ENCODE measurements at places on chromosomes 5 and 9.

GRCh38 chr5:171711571-171711970, 74.0 kb upstream of the SMIM23 start:
- no peak for DNase-seq

- no peak for DNase-seq
Observed at GRCh38 chr5:38755181-38755580, 90.6 kb upstream of the OSMR start.

DNA sequence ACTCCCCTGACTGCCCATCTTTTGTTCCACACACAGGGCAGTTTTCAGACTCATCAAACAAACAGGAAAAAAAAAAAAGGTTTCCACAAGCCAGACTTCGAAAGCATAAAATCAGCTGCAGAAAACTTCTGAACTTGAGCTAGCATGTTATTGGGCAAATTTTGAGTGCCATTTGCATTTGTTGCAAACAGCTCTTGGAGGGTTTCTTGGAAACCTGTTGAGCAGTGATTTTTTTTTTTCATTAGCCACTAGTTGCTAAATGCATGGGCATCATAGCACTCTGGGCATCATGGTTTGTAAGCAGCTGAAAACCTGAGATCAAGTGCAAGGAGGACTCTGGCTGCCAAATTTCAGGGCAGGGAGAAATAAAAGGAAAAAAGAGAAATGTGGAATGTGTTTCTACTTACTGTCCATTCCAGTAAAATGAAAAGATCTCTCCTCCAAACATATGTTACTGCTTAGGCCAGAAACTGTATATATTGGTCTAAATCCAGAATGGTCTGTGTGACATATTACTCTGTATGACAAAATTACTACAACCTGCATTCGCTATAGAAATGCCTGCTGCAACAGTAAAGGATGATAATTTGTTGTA, 85.2 kb upstream of the SMIM23 start:
- DNase-seq: no peak

DNA sequence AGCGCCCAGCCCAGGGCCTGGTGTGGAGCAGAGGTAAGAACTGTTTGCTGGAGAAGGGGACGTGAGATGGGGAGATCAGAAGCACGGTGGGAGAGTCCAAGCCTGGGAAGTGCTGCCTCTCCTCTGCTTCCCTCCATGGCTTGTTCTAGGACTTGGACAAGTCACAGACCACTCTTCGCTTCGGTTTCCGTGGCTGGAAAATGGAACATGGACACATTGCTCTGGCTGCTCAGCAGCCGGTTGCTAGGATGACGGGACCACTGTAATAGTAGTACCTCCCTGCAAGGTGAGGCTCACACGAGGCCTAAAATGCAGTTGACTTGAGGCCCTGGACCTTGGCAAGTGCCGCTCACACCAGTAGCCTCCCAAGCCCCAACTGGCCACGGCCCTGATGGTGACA, 175.8 kb upstream of the FSTL4 start:
- no peak for DNase-seq

- no peak for DNase-seq
Observed at GRCh38 chr5:174818430-174818829, 94.0 kb downstream of the MSX2 start.

DNA sequence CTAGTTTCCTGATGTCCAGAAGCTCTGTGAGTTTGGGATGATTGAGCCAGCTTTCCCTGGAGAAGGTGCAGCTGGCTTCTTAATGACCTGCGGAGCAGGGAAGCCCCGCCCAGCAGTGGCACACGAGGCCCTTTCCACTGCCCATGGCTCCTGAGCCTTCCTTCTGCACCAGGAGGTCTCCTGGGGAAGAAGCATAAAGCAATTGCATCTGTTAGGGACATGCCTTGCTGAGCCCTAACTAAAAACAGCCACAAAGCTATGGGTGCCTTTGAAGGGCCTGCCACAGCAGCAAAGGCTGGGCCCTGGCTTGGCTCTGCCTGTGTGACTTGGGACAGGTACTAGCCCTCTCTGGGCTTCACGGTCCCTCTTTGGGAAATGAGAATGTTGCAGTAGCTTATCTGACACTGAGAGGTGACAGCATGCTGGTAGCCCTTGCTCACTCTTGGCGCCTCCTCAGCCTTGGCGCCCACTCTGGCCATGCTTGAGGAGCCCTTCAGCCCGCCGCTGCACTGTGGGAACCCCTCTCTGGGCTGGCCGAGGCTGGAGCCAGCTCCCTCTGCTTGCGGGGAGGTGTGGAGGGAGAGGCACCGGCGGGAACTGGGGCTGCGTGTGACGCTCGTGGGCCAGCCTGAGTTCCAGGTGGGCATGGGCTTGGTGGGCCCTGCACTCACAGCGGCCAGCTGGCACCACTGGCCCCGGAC, 218.4 kb downstream of the FSTL4 start:
- DNase-seq: no peak

GRCh38 chr5:178375348-178375747, 142.7 kb upstream of the PHYKPL start:
- no peak for DNase-seq

- DNase-seq: no peak
Observed at GRCh38 chr9:105295201-105295550, 50.7 kb downstream of the SLC44A1 start.

- peak; percentile 3 for DNase-seq
Observed at GRCh38 chr5:179231309-179231708, 114.0 kb downstream of the ADAMTS2 start.

GRCh38 chr9:18007621-18008020, 428.8 kb downstream of the SH3GL2 start:
- no peak for DNase-seq

GRCh38 chr5:119333421-119333851, 22.4 kb upstream of the TNFAIP8 start:
- no peak for DNase-seq

- DNase-seq: no peak
Observed at GRCh38 chr9:107699231-107699630, 209.7 kb upstream of the KLF4 start.

GRCh38 chr5:40571729-40572128, 108.0 kb upstream of the PTGER4 start:
- no peak for DNase-seq

DNA sequence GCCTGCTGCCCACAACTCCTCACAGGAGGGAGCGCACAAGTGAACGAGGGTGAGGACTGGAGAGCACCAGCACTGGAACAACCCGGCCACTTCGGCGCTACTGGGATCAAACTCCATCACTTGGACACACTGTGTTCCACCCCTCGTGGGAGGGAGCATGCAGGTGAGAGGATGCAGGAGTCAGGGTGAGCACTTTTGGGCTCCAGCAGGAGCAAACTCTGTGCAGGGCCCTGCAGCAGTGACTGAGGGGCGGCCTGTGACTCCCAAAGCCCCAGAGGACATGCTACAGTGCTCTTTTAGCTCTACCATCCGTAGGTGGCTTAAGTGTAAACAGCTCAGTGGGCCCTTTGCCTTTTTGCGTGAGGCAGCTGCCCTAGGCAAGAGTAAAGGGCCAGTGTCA, 4.4 kb upstream of the MOCS2 start:
- no peak for DNase-seq

- DNase-seq: no peak
Observed at GRCh38 chr5:136269973-136270372, 77.0 kb upstream of the SMIM32 start.

DNA sequence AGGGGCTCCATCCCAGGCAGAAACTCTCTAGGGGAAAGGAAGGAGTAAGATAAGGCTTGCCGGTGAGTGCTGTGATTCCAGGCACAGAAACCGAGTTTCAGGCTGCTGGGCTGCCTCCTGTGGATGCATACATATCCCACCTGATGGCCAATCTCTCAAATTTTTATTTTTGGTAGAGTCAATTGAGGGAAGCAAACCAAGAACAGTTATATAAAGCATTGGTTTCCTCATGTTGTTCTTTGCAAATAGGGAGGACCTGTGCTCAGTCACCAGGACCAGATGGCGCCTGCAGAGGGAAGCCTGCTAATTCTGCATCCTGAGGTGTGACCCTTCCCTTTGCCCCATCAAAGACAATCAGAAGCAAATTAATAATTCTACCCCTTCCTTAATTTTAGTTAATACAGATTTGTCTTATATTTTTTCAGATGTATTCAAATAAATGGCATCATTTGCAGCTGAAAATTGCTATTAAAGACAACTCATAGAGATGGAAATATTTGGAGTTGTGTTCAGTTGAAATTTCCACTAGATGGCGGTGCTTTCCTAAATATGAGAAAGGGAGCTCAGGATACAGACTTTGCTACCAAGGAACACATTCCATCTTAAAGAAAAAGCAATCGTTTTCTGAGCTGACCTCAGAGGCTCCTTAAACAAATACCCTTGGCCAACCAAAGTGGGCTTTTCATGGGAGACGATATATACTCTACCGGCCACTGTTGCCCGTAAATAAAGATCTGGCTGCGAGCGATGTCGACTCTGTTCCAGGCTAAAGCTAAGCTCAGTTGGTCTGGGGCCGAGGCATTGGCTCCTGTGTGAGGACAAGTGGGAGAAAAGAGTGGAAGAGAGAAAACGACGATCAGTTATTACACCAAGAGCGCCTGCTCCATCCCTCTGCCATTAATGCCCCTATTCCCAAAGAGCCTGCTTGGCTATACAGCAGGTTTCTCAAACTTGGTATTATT, 225.7 kb upstream of the KLF9 start:
- DNase-seq: no peak

DNA sequence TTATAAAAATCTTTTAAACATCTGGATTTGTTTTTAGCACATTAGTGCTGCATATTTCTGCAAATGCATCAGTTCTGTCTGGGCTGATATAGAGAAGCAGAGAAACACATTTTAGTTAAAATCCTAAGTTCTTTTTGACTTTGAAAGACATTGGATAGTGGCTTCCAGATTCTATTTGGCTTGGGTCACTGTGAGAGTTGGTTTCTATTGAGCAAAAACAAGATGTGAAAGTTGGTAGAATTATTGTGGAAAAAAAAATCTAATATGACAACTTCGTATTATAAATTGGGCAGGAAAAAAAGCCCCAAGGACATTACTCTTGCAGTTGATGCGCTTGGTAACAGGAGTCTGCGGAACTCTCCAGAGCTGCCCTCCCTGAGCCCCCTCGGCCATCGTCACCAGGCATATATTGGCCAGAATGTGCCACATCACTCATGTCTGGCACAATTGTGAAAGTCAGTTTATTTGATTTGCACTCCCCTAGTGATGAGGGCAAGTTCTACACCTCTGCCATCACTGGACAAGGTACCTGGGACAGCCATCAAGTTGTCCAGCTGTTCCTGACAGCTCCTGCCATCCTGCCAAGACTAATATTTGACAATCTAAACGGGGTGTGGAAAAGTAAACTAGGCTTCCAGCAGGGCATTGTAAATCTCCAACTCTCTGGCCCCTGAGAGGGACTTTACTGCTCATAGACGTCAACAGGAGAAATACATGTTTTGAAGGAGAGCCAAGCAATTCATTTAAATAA, 334.5 kb downstream of the TENT4A start:
- DNase-seq: no peak

DNA sequence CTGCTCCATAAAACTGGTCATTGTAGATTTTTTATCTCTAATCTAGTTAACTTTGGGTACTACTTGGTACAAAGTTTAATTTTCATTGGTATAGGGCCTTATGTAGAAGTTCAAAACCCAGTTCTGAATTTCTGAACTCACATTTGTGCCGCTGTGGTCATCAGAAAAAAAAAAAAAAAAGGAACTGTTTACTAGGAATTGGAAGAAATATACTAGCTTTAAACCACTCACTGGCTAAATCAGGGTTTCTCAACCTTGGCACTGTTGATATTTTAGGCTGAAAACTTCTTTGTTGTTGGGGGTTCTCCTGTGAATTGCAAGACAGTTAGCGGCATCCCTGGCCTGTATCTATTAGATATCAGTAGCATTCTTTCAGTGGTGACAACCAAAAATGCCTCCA, 4.1 kb upstream of the ZFYVE16 start:
- DNase-seq: no peak

DNA sequence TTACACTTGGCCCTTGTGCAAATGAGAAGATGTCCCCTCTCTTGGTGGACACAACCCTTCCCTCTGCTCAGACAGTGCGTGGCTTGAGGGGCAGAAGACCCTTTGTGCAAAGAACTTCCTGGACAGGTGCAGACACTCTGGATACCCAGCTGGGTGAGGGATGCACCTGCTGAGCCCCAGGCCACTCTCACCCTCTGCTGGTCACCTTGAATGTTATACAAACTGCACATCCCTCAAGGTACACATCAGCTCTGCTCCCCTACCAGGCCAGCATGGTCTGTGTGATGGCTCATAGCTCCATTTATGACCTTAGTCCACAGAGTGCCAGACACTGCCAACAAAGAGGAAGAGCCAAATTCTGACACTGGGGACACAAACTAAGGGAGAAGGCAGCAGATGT, 3.1 kb upstream of the DIRAS2 start:
- DNase-seq: no peak

DNA sequence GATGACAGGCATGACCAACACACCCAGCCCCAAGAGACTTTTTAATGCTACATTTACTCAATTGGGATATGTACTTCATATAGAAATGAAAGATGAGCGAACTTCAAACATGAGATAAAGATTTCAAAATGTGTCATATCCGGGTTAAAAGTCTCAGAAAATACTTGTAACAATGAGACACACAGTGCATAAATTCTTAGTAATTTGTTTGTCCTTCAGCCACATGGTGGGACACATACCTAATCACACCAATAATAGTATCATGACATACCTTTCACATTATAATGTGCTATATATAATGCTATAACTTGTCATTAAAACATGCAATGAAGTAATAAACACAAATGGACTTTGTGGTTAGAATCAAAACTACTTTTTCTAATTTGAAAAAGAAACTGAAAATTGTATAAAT, 204.7 kb upstream of the RFX3 start:
- no peak for DNase-seq

DNA sequence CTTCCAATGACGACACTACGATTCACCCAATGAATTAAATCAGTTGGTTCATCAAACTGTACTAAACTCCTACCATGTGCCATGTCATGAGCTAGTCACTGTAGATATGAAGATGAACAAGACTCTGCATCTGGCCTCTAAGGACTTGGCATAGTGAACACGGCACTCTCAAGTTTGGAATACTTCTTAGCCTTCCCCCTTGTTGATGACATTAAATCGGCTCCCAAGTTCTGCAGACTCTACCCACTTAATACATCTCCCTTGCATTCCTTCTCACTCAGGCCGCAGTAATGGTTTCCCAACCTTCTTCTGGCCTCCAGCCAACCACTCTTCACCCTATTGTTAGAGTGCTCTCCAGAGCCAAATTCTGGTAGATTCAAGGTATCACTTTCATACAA, 184.7 kb downstream of the MAPKAP1 start:
- DNase-seq: peak; percentile 75

DNA sequence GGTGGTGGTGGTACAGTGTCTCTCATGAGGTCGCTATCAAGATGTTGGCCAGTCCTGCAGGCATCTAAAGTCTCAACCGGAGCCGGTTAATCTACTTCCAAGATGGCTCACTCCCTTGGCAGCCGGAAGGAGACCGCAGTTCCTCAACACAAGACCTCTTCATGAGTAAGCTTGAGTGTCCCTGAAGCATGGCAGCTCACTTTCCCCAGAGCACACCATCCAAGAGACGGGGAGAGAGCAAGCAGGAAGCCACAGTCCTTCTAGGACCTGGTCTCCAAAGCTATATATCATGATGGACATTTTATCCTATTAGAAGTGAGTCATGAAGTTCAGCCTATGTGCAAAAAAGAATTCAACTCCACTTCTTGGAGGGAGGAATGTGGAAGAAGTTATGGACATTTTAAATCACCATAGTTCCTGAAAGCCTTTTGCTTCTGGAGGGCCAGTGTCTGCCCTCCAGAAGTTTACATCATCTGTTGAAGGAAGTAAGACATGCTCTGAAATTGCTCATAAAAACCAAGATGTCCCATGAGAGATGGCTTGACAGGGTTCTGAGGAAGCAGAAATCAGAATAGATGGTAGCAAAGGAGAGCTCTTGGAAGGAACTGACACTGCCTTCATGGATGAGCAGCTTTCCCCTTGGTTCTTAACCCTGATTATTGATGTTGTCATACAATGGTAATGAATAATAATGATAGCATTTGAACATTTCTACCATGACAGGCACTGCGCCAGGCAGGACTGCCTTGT, 21.3 kb downstream of the GALNT10 start:
- DNase-seq: no peak
